Smooth muscle cell of trachea (primary cell): ENCODE measurements at places on chromosomes 2 and 18. TPM values are rescaled to one million over a fixed set of nuclear protein-coding genes. Genes with fewer than 3 reads are reported as not detected.

FSHR gene
- total RNA-seq: not detected in 2 replicates

CD8A gene
- total RNA-seq: not detected in 2 replicates

LIMS3 gene
- total RNA-seq: 2.3 TPM in 1 of 2 replicates, not detected in the other

ERICH2 gene
- total RNA-seq: 0.33 TPM in 1 of 2 replicates, not detected in the other

GPN1 gene
- total RNA-seq: 32.1 and 52.2 TPM in 2 replicates

DNAJC5G gene
- not detected in 2 replicates for total RNA-seq

ASTL gene
- total RNA-seq: 0.17 TPM in 1 of 2 replicates, not detected in the other

IL36B gene
- not detected in 2 replicates for total RNA-seq

VSNL1 gene
- total RNA-seq: 0.29 and 0.99 TPM in 2 replicates

NAT8 gene
- total RNA-seq: not detected in 2 replicates

CLEC4F gene
- total RNA-seq: not detected in 2 replicates

ZSWIM2 gene
- total RNA-seq: under 0.01 TPM in 1 of 2 replicates, not detected in the other

RGPD4 gene
- not detected in 2 replicates for total RNA-seq

OSBPL6 gene
- 2.2 and 2.3 TPM in 2 replicates for total RNA-seq

PJVK gene
- 2.0 and 2.5 TPM in 2 replicates for total RNA-seq

CFAP53 gene
- 0.44 and 0.83 TPM in 2 replicates for total RNA-seq

FMNL2 gene
- 29.1 and 46.4 TPM in 2 replicates for total RNA-seq

EFHD1 gene
- under 0.01 TPM in 1 of 2 replicates, not detected in the other for total RNA-seq

OBSL1 gene
- total RNA-seq: 41.0 and 69.1 TPM in 2 replicates
